Dermis microvascular lymphatic vessel endothelial cell (primary cell): ENCODE measurements at places on chromosomes 2 and 18. TPM values are rescaled to one million over a fixed set of nuclear protein-coding genes. Genes with fewer than 3 reads are reported as not detected.

Gene CHRND
- total RNA-seq = not detected in 2 replicates

Gene TRIM43
- not detected in 2 replicates for total RNA-seq

Gene ONECUT2
- under 0.01 TPM in 1 of 2 replicates, not detected in the other for total RNA-seq

Gene PROM2
- total RNA-seq = under 0.01 and 0.13 TPM in 2 replicates

Gene C2orf72
- not detected in 2 replicates for total RNA-seq

Gene ARHGEF4
- total RNA-seq = 0.26 and 0.63 TPM in 2 replicates

Gene TMEM37
- 0.13 TPM in 2 replicates for total RNA-seq

Gene SULT1C4
- 108 and 114 TPM in 2 replicates for total RNA-seq

Gene EPAS1
- 109 and 193 TPM in 2 replicates for total RNA-seq

Gene CRYGD
- not detected in 2 replicates for total RNA-seq

- no peak for DNase-seq
These were observed 5.6 kb downstream of the SNED1 start for GRCh38 chr2:241003830-241004564.

DNA sequence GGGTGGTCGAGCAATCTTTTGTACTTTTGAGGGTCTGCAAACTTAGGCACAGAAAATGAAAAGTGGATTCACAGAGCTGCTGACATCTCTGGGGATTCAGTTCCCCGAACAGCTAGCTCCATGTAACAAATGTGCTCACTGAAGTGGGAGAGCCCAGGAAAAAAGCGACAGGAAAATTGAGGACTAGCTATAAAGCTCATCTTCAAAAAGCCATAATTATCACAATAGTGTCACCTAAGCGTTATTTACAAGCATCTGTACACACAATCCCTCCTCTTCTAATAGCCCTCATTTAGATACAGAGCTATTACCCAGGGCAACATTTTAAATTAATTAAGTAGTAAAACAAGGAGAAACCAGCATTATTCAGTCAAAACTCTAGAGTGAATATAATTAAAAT is 36.1 kb downstream of the RNF152 start:
- no peak for DNase-seq

GRCh38 chr18:54616220-54616848 is 25.3 kb downstream of the DYNAP start:
- no peak for DNase-seq

DNA sequence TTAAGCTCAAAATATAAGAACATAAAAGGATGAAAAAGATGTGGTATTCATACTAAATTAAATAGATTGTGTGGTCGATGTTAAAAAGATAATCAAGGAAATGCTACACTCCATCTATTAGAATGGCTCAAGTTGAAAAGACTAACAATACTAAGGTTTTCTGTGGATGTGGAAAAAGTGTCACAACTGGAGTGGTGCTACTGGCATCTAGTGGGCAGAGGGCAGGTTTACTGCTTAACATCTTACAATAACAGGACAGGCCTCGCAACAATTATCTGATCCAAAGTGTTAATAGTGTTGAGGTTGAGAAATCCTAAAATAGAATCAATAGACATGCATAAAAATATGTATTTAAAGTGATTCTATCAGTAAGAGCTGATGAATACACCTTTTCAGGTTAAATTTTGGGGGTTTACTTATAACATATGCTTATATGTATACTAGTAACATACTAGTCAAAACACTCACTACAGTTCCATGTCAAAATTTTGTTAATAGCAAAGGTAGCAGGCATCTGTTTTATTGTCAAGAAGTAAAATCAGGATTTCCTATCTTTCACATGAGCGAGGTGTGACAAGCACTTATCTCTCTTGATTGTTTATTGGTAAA is 91.5 kb upstream of the TMEFF2 start:
- peak; percentile 65 for DNase-seq

DNA sequence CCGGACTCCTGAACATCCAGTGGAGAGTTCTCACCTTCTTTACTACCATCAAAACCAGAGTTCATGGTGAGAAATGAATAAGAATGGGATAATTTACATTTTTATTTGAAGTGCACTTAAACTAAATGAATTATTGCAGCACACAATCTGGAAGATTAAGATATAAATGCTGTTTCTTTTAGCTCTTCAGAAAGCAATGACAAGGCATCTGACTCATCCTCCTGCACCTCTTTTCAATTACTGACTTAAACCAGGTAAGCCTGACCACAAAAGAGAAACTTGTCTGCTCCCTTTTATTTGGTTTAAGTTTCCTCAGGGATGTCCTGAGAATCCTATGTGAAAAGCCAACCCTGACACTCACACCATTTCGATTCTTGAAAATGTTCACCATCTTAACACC is 720 bp upstream of the DSC2 start:
- no peak for DNase-seq

DNA sequence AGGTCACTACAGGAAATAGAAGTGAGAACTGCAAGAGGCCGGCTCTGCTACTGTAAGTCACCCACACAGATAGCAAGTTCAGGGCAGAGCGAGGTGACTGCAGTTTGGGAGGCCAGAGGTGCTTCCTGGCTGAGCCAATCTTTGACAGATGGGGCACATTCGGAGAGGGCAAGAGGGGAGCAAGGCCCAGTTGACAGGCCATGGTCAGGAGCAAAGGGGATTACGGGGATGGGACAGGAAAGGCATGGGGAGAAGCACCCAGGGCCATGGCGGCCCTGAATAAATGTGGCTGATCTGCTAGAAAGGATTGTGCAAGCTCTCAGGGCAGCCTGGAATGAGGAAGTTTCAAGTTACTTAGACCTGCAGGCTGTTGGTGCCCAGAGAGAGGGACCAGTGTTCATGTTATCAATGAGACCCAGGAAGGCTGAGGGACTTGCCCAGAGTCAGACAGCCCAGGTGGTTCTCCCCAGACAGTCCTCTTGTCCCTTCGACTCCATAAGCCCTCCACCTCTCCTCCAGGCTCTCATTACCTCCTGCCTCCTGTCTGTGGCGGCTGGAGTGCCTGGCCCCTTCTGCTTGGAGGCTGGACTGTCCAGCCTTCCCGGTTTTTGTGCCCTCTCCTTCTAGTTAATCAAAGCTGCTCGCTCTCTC is 123.3 kb downstream of the CTIF start:
- no peak for DNase-seq

GRCh38 chr18:74916773-74917393 is 292.1 kb downstream of the PTGR3 start:
- DNase-seq = no peak

- no peak for DNase-seq
These were observed 232.8 kb downstream of the KLHL29 start for GRCh38 chr2:23617811-23618215.

- DNase-seq = no peak
These were observed 845 bp downstream of the EML4 start for GRCh38 chr2:42169874-42170521.

- no peak for DNase-seq
These were observed 230.1 kb upstream of the PXDN start for GRCh38 chr2:1974397-1974796.

- no peak for DNase-seq
These were observed 41.5 kb downstream of the EPHA4 start for GRCh38 chr2:221530653-221531037.

DNA sequence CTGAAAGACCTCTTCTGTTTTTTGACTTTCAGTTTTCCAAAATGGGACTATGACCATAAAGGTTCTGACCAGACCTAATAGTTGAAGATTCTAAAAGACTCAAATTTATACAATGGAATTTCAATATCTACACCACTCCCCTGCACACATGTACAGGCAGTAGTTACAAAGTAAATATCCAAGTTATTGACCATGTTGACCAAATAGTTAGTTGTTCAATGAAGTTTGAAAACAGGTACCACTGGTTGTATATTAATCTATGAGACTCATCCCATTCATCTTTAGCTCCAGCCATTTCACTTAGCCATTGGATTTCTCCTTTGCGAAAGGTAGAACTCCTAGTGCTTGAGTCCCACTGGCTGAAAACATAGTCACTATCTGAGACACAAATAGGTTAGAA is 277.4 kb downstream of the SETBP1 start:
- no peak for DNase-seq

DNA sequence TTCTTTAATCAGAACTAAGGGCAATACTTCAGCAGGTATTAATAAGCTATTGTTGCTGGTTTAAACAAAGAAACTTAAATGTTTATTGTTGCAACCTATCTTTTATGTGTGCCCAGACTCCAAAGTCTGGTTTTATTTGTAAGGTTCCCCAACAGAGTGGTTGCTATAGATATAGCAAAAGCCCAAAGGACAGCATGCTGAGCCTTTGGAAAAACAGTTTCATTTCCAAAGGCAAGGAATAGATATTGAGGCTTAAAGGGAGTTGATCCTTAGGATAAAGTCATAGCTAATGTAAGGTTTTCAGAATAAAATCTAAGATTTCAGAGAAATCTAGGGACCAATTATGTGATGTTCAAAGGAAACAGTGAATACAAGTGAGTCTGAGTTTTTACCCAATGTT is 413.2 kb upstream of the SLC14A2 start:
- no peak for DNase-seq

DNA sequence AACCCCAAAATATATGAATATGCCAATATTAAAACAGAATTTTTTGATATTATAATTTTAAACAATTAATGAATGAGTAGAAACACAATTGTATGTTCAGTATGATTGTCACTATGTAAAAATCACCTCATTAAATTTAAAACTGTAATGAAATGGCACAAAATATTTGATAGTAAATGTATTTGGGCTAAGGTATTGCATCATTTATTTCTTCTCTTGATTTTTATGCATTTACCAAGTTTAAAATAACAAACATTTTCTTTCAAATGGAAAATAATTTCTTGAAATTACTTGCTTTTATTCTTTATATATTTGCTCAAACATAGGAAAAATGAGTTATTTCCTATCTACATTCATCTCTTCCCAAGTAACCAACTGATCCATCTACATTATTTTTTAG is 782.6 kb downstream of the KCNJ3 start:
- no peak for DNase-seq

- DNase-seq = peak; percentile 28
These were observed 226.6 kb downstream of the ALPK2 start for GRCh38 chr18:58402247-58402646.

DNA sequence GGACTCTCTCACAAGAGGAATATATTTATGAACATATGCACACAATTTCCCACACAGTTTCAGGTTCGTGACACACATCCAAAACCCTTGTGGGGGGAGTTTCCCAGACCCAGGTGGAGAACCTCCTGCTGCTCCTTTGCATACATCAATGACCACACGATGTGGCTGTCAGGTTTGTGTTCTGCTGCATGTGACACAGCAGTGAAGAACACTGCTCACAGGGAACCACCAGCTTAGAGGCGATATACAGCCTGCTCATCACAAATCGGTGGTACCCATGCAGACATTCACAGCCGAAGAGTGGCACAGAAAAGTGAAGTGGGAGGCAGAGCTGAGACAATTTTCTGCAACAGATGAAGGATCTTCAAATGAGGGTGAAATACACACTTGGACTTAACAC is 175.6 kb upstream of the ZFP36L2 start:
- no peak for DNase-seq

DNA sequence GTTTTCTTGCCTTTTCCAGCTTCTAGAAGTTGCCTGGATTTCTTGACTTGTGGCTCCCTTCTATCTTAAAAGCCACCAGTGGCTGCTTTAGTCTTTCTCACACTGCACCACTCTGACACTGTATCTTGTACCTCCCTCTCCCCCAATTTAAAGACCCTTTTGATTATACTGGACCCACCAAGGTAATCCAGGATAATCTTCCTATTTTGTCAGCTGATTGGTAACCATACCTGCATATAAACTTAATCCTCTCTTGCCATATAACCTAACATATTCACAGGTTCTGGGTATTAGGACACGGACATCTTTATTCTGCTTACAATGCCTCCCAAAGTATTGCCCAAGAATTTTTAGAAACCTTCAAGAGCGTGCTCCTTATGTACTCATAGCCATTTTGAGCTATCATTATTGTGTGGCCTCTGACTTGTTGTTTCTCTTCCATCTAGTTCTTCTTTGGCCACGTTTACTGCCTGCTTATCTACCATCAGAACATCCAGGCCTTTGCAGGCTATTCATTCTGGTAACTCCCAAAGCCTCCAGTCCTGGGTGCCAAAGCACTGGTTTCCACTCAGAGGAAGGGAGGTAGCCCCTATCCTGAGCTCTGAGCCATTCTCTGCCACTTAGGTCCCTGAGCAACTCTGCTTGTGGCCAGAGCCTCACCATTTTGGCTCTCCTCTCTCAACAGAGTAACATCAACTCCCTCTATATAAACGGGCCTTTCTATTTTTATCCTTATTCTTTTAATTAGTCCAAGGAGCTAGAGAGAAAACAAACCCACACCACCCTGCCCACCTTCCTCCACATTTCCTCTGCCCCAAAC is 70.8 kb downstream of the MYO3B start:
- DNase-seq = no peak

- peak; percentile 34 for DNase-seq
These were observed 177.4 kb downstream of the FIGN start for GRCh38 chr2:163558251-163559021.

DNA sequence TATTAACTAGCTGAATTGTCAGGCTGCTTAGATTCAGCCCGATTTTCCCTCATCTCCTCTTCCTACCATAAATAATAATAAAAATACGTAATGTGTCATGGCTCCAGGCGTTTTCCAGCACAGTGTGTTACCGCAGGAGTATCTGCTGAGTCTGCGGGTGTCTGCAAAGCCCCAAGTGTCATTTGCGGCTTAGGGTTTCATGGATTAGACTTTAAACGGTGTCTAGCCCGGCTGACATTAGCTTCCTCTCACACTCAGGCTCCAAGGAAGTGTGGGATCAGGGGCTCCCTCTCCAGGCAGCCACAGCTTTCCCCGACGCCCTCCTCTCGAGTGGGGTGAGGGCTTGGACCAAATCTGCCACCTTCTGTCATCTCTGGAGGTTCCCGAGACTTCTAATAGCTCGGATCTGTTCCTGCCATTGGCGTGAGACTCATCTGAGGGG is 14.1 kb upstream of the HOXD1 start:
- no peak for DNase-seq
